Cerebellar nuclear complex (tissue), 1 donor: ENCODE measurements at places on chromosomes 5 and 9.

GRCh38 chr5:135436951-135437418, 10.2 kb downstream of the DCANP1 start:
- no peak for DNase-seq

DNA sequence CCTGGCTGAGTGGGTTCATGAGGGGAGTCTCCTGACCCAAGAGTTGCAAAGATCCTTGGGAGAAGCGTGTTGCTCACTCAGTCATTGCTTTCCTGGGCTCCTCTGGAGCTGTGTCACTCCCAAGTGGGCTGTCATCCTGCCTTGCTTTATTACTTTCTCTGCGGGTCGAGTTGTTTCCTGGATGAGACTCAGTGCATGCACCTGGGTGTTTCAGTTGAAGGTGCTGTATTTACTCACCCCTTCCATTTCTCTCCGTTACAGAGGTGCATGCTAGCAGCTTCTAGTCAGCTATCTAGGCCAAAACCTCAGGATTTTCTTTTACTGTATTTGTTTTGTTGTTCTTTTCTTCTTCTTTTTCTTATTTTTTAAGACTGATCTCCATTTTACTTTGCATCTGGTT, 785.5 kb upstream of the EDIL3 start:
- no peak for DNase-seq

DNA sequence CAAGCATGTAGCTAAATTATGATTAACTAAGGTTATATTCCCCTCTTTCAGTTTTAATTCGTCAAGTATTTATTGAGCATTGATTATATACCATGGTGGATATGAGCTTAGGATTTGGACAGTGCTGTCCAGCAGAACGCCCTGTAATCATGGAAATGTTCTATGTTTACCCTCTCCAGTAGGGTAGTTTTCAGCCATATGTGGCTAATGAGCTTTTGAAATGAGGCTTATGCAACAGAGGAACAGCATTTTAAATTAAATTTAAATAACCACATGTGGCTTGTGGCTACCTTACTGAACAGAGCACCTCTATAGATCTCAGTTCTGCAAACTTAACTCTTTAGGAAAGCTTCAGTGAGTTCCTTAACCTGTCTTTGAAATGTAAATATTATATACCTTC, 59.1 kb downstream of the JMY start:
- DNase-seq = no peak

DNA sequence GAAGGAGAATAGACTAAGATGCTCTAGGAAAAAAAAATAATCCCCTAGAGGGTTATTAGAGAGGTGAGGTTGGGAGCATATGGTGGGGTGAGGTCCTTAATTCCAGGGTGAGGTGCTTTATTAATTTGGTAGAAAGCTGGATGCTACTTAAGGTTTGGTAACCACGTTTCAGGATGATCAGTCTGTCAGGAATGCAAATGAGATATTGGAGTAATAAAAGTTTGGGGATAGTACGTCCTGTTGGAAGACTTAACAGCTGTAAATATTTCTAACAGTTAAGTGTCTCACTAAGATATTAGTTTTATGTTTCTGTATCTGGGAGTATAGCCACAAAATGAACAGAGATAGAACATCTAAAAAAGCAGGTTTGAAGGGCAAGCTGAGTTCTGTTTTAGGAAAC, 578.9 kb downstream of the CETN3 start:
- DNase-seq = no peak

- DNase-seq = no peak
Measured at GRCh38 chr5:140565780-140566095, 1.1 kb downstream of the SLC35A4 start.

DNA sequence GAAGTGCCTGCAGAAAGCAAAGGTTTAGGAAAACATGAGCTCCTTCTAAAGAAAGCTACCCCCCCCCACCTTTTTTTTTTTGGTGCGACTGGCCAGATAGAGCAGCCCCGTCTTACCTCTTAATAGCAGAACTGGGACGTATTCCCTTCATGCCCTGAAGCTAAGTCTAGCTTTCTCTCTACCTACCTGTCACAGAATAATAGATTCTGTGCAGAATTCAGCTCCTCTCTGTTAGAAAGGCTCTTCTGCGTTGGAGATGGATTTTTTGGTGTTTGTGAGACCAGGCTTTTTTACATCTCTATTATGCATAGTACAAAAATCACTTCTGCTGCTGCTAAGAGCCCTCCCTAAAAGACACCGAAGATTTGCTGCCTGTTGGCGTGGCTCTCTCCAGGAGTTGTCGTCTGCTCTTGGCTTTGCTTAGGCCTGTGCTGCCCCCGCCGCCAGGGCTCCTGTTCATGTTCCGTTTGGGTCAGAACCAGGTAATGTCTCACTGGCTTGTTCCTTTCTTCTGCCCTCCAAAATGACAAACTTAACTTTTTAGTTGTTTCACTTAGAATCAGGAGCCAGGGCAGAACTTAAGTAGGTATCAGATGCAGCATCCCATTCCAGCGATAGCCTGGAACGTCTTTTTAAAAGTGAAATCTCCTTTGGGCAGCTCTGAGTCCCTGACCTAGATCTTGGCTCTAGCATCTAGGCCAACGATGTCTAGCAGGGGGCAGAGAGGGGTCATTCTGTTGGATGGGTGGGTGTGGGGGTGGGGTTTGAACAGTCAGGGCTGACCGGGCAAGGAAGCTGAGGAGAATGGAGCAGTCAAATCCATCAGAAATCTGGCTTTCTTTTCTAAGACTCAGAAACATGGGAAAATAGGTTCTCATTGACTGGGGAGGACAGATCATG, 2.5 kb downstream of the TRIO start:
- no peak for DNase-seq

- DNase-seq = no peak
Measured at GRCh38 chr9:21970800-21971640, 23.2 kb downstream of the CDKN2A start.

DNA sequence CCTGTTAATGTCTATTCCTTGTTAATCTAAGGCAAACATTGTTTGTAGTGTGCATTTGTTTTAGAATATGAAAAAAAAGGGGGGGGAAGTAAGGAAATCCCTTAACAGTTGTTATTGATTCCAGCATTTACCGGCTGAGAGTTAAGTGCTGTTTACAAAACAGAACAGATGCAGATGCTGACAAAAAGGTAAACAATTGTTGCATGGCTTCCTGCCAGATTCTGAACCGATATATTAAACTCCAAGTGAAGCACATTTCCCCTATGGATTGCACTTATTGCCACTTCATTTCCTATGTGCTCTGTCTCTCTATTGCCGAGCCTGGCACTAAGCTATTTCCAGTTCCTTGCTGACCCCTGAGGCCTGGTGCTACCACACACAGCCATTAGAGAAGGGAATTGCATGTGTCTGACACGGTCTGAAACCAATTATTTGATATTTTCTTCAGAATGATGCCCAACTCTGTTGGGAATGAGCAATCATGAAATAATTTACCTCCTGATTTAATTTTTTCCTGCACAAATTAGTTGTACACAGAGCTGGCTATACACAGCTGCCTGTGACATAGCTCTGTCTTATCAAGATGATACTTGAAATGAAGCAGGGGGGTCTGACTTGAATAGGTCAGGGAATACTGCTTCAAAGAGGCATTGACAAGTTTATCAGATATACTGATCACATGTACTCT, 109.8 kb downstream of the KIAA0825 start:
- DNase-seq = no peak

GRCh38 chr9:2718001-2718697, 839 bp downstream of the KCNV2 start:
- no peak for DNase-seq

DNA sequence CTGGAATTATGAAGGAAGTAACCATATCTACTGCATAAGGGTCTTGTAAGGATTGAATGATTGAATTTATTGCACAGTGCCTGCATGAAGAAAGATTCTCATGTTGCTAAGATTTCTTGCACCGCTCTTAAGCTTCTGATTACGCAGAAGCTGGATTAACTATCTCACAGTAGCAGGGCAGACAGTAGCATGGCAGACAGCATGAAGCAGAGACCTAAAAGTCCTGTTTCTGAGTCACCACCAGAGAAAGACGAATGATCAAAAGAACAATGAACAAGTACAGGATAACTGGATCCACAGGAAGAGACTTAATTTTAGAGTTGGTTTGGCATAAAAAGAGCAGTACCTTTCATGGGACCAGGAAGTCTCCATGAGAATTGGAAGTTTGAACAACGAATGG, 142.4 kb downstream of the MAPKAP1 start:
- no peak for DNase-seq

DNA sequence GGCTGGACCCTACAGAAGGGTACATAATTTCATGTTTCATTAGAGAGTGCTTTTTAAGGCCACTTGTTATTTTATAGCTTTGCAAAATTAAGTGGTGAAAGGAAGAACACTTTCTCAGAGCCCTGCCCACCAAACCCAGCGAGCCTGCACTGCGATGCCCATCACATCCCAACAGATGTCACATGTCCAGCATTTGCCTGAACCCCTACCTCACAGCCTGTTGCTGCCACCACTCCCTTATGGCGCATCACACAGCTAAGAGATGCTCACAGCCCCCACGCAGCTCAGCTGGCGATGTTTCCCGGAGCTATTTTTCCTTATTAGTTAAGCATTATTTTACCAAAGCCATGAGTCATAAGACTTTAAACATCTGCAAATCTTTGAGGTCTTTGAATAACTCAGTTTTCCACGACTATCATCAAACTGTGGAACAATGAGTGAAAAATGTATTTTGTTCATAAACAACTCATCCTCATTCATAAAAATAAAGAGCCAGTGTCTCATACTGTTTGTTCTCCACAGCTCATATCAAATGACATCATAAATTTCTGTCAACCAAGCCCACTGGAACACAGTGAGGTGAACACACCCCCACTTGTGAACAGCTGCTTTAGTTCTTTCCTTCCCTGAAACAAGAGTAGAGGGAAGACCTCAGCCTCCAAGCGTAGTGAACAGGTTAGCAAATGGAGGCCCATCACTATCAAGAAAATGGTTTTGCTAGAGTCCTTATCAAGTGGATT, 104.9 kb downstream of the SYK start:
- no peak for DNase-seq

GRCh38 chr5:7916171-7916804, 47.3 kb downstream of the MTRR start:
- DNase-seq = no peak

GRCh38 chr5:6302684-6303083, 75.7 kb downstream of the MED10 start:
- DNase-seq = no peak

- DNase-seq = no peak
Measured at GRCh38 chr5:115050866-115051265, 118.8 kb downstream of the TRIM36 start.

- no peak for DNase-seq
Measured at GRCh38 chr9:37746448-37747270, 6.9 kb upstream of the TRMT10B start.

- no peak for DNase-seq
Measured at GRCh38 chr5:102018690-102019089, 277.4 kb downstream of the SLCO4C1 start.

DNA sequence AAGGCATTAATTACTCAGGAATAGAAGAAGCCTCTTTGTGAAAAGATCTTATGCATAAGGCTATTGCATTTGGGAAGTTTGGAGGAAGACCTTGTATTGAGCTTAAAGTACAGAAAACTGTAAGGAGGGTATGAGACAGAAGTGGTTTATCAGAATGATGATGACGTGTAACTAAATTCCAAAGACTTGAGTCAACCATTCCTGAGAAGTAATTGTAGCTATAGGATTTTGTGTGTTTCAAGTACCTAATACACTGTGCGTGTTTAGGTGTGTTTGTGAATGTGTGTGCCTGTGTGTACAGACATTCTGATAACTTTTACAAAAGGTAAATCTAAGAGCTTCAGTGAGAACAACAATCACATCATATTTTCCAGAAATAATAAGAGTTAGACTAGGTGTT, 46.5 kb upstream of the IRX2 start:
- DNase-seq = no peak

DNA sequence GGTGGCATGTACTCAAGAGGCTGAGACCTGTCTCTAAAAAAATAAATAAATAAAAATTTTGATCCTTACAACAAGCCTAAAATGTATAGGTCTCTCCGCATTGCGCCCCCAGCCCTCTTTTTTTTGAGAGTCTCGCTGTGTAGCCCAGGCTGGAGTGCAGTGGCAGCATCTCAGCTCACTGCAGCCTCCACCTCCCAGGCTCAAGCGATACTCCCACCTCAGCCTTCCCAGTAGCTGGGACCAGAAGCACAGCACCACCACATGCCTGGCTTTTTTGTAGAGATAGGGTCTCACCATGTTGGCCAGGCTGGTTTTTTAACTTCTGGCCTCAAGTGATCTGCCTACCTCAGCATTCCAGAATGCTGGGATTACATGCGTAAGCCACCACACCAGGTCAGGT, 2.2 kb upstream of the GARIN3 start:
- no peak for DNase-seq

GRCh38 chr9:136389396-136389795, 10.6 kb downstream of the SNAPC4 start:
- DNase-seq = no peak

- DNase-seq = no peak
Measured at GRCh38 chr9:137347928-137348327, 45.9 kb upstream of the NRARP start.

- no peak for DNase-seq
Measured at GRCh38 chr9:89243296-89244061, 64.9 kb upstream of the SHC3 start.

GRCh38 chr5:124619121-124619520, 127.3 kb downstream of the ZNF608 start:
- DNase-seq = no peak

GRCh38 chr5:129977810-129978209, 73.5 kb downstream of the CHSY3 start:
- no peak for DNase-seq
